ENCODE measurements at places on chromosomes 16 and 17.

- DNase-seq, result no peak
Observed at GRCh38 chr17:51442088-51442865, 181.9 kb downstream of the UTP18 start.

DNA sequence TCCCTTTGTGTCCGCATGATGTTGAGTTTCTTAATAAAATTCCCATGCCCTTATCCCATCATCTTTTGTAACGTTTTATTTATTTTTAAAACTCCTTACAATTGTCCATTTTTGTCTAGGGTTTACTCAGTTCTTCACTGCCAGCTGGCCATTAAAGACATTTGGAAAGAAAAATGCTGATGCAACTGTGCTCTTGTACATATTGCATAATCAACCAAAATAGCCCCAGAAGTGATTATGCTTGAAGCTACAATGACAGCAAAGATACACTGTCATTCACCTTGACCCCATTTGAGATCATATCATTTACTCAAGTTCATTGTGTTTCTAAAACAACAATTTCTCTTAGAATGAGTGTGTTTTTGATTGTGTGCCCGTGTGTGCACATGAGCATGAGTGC, 1074.6 kb upstream of the RBFOX1 start:
- no peak for DNase-seq

DNA sequence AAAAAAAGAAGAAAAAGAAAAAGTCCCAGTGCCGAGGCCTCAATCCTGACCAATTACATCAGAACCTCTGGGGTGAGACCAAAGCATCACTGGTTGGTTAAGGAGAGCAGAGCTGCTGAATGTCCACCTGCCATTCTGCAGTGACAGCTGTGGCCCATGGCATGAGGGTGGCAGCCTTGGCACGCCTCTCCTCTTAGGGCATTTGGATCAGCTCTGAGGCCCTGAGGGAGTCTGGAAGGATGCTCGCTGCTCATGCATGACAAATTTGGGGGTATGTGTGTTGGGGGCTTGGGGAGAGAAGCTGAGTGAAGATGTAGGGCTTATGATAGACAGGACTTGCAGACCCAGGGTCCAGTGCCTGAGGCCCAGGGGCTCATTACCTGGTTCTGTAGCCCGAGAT, 26.3 kb downstream of the MYLK3 start:
- no peak for DNase-seq

- no peak for DNase-seq
Observed at GRCh38 chr17:44361292-44362260, 2.1 kb downstream of the FAM171A2 start.

DNA sequence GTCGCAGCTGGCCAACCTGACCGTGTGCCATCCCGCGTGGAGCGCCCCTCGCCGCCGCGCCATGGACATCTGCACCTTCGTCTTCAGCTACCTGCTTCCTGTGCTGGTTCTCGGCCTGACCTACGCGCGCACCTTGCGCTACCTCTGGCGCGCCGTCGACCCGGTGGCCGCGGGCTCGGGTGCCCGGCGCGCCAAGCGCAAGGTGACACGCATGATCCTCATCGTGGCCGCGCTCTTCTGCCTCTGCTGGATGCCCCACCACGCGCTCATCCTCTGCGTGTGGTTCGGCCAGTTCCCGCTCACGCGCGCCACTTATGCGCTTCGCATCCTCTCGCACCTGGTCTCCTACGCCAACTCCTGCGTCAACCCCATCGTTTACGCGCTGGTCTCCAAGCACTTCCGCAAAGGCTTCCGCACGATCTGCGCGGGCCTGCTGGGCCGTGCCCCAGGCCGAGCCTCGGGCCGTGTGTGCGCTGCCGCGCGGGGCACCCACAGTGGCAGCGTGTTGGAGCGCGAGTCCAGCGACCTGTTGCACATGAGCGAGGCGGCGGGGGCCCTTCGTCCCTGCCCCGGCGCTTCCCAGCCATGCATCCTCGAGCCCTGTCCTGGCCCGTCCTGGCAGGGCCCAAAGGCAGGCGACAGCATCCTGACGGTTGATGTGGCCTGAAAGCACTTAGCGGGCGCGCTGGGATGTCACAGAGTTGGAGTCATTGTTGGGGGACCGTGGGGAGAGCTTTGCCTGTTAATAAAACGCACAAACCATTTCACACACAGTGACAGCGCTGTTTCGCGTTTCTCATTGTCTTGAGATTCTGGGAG, 2.0 kb upstream of the ZACN start:
- DNase-seq, result no peak

- DNase-seq, result no peak
Observed at GRCh38 chr16:66931665-66932064, 2.5 kb downstream of the CIAO2B start.

DNA sequence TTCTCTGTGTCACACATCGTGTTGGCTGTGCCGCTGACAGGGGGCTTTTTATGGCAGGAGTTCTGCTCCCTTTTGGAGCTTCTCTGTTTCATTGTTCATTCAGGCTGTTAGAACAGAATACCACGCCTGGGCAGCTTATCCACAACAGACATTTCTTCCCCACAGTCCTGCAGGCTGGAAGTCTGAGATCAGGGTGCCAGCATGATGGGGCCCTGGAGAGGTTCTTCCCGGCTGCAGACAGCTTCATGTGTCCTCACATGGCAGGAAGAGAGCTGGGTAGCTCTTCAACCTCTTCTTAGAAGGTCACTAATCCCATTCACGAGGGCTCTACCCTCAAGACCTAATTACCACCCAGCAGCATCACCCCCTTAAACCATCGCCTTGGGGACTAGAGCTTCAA, 65.1 kb downstream of the DHRS7C start:
- DNase-seq, result no peak

DNA sequence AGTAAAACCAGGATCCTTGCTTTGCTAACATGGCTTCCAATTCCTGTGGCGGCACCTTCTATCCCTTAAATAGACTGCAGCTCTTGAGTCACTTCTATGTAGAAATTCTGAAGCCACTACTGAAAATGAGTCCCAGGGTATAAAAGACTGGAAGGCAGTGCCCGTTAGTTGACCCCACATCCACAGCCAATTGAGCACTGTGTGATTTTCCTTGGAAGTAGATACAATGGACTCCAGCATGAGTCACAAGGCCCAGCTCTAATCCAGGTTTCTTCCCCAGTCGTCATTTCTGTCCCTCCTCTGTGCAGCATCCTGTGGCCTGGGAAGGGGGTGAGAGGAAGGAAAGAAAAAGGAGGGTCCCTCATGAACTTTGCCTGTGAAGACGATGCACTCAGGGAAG, 69.5 kb downstream of the HLF start:
- DNase-seq, result no peak

GRCh38 chr16:89134269-89134668, 37.3 kb upstream of the CDH15 start:
- DNase-seq, result peak; percentile 17

GRCh38 chr16:12661656-12662172, 142.0 kb downstream of the CPPED1 start:
- DNase-seq, result no peak

DNA sequence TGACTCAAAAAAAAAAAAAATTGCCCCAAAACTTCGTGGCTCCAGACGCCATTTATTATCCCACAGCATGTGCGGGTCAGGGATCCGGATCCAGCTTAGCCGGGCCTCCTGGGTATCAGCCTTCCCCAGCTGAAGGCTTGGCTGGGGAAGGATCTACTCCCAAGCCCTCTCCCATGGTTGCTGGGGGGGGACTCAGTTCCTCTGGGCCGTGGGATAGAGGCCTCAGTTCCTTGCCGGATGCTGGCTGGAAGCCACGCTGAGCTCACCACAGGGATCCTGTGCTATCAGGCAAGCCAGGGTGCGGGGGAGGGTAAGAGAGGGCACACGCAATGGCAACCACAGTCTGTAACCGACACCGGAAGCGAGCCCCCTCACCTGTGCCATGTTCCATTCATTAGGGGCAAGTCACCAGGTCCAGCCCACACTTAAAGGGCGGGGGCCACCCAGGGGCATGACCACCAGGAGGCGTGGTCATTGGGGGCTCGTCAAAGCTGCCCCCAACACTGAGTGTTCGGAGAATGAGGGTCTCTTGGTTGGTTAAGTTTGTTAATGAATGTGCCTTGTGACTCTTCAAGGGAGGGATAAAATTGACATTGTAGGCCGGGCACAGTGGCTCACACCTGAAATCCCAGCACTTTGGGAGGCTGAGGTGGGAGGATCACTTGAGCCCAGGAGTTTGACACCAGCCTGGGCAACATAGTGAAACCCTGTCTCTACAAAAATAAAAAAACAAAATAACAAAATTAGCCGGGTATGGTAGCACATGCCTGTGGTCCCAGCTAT, 210.0 kb upstream of the GSE1 start:
- DNase-seq, result peak; percentile 50

GRCh38 chr17:2789700-2790099, 6.5 kb upstream of the RAP1GAP2 start:
- DNase-seq, result no peak

DNA sequence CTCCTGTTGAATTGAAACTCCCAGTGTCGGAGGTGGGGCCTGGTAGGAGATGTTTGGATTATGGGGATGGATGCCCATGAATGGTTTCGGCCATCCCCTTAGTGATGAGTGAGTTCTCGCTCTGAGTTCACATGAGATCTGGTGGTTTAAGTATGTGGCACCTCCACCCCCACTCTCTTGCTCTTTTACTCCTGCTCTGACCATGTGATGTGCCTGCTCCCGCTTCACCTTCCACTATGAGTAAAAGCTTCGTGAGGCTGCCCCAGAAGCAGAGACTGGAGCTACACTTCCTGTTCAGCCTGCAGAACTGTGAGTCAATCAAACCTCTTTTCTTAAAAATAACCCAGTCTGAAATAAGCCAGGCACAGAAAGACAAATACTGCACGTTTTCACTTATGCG, 512.4 kb downstream of the HS3ST4 start:
- no peak for DNase-seq

DNA sequence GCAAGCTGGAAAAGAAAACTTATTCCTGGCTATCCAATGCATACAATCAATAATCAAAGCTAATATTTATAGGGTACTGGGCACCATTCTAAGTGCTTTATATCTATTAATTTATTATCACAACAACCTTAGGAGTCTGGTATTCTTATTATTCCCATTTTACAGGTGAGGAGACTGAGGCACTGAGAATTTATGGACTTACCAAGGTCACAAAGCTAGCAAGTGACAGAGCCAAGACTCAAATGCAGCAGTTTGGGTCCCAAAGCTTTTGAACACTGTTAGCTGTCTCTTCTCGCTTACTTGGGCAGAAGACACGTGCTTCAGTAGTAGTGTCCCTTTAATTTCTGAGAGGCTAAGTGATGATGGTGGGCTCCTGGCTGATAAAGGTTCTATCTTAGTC, 152.6 kb downstream of the AATF start:
- DNase-seq, result no peak

- DNase-seq, result no peak
Observed at GRCh38 chr17:33615861-33616260, 322.8 kb upstream of the ASIC2 start.

GRCh38 chr17:64186171-64187092, 56.5 kb upstream of the ERN1 start:
- DNase-seq, result no peak

- peak; percentile 65 for DNase-seq
Observed at GRCh38 chr17:82444941-82445521, 5.5 kb downstream of the CYBC1 start.

DNA sequence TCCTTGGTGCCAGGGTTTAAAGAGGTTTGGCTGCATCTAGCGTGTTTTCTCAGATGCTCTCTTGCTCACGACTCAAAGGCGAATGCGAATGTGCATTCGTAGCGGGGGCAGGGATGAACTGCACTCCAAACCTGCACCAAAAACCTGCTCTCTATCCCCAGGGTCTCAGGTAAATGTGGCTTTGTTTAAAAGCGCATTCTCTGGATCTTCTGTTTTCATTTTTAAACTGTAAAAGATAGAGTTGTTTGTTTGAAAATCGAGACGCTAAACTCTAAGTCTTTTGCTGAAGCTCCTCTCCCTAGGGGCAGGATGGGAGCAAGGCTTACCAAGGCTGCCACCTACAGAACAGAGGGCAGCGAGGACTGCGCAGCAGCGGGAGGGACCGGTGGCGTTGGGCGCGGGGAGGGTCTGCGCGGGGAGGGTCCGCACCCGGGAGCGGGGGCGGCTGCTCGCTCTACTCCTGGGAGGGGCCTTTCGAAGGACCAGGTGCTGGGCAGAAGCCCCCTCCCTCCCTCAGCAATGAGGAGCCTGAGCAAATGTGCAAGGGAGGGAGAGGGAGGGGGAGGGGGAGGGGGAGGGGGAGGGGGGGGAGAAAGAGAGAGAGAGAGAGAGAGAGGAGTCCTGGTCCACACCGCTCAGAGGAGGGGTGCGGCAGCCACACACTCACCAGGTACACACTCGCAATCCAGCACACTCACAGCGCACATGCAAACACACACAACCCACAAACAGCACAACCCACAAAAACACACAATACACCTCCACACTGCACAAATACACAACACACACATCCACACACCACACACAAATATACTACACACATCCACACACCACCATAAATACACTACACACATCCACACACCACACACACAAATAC, 142.8 kb downstream of the GRIN2A start:
- DNase-seq, result no peak

GRCh38 chr17:75404223-75404730, 1.2 kb downstream of the GRB2 start:
- no peak for DNase-seq

DNA sequence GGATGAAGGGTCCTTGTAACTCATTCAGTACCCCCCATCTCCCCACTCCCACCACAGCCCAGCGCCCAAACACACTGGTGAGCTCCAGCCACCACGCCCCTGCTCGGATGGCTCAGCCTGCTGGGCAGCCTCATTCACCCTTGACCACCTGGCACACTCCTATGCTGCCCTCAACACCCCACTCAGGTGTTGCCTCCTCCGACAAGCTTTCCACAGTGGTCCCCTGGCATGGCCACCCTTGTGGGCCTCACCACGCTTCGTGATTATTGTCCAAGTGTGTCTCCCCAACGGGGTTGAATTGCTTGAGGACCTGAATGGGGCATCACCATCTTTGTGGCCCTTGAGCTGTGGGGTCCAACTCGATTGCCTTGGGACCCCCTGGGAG, 12.0 kb upstream of the DOC2B start:
- DNase-seq, result no peak

- no peak for DNase-seq
Observed at GRCh38 chr17:34832376-34832775, 128.9 kb downstream of the CCT6B start.

DNA sequence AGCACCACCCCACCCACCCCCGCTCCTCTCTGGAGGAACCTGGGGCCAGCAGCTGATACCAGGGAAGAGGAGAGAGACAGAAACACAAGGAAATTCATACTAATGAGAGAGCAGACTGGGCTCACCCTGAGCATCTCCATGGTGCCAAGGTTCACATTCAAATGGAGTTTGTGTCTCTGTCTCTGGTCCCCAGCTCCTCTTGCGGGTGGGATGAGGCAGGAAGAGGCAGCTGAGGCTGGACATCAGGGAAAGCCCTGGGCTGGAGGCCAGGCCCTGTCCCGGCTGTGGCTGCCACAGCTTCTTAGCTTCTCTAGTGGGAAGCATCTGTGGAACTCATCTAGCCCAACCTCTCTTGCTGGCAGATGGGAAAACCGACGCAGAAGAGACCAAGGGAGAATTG, 121.5 kb downstream of the SDK2 start:
- DNase-seq, result no peak

Data from mucosa of descending colon (tissue), 3 donors.